ENCODE measurements at places on chromosomes 4 and X.

- DNase-seq = no peak
Observed at GRCh38 chr4:184655889-184656869, 6.6 kb downstream of the PRIMPOL start.

- DNase-seq = no peak
Observed at GRCh38 chrX:17859609-17860178, 1.4 kb downstream of the RAI2 start.

DNA sequence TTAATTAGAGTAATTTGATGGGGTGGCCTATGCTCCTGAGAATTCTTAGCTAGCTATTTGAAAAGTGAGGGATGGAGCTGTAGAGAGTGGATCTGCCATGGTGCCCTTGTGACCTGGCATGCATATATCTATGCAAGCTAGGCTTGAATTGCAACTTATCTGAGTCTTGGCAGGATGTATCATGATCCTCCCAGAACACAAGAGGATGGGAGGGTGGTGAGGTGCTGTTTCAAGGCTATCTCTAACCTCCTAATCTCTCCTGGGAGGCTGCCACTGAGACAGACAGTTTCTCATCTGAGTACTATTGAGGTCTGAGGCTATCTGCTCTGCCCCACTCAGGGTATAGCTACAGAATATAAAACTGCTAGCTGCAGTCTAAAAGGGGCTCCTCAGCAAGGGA, 56.6 kb downstream of the BRCC3 start:
- no peak for DNase-seq

DNA sequence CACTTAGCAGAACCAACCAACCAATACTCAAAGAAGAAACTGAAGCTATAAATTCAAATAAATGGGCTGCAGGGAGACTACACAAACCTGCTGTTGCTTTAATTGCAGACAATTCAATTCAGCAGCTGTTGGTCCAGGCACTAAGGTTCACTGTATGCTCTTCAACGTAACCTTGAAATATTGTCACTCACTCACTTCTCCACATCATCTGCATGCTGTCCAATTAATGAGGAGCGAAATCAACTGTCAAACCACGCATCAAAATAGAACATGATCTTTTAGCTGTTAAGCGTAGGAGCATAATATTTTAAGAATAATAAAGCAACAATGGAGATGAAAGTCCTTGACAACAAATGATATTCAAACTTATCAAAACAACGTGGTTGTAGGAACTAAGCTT, 17.0 kb downstream of the ENOX2 start:
- no peak for DNase-seq

GRCh38 chrX:69096963-69097362, 68.3 kb downstream of the PJA1 start:
- no peak for DNase-seq

GRCh38 chrX:108701633-108702032, 34.7 kb downstream of the IRS4 start:
- DNase-seq = no peak

- DNase-seq = no peak
Observed at GRCh38 chr4:69786547-69786946, 26.1 kb upstream of the SULT1B1 start.

GRCh38 chrX:49271341-49271740, 1.7 kb downstream of the PPP1R3F start:
- no peak for DNase-seq

GRCh38 chrX:78673246-78673645, 14.1 kb upstream of the RTL3 start:
- DNase-seq = no peak

DNA sequence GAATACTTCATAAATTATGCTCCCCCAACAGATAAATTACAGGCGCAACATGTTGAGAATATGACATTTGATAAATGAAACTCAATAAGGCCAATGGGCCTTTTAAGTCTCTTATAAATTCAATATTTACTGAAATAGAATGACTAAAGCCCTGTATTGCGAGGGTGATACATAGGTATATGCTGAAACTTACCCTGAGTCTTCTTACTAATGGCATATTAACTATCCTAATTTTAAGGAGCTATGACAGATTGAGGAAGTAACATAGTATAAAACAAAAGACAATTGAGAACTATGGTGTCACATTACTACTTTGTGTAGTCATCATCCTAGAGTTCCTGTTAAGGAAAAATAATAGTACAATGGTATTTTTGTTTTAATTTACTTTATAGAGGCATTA, 440.7 kb downstream of the IL15 start:
- no peak for DNase-seq

GRCh38 chr4:139957986-139958738, 195.8 kb downstream of the MAML3 start:
- no peak for DNase-seq

DNA sequence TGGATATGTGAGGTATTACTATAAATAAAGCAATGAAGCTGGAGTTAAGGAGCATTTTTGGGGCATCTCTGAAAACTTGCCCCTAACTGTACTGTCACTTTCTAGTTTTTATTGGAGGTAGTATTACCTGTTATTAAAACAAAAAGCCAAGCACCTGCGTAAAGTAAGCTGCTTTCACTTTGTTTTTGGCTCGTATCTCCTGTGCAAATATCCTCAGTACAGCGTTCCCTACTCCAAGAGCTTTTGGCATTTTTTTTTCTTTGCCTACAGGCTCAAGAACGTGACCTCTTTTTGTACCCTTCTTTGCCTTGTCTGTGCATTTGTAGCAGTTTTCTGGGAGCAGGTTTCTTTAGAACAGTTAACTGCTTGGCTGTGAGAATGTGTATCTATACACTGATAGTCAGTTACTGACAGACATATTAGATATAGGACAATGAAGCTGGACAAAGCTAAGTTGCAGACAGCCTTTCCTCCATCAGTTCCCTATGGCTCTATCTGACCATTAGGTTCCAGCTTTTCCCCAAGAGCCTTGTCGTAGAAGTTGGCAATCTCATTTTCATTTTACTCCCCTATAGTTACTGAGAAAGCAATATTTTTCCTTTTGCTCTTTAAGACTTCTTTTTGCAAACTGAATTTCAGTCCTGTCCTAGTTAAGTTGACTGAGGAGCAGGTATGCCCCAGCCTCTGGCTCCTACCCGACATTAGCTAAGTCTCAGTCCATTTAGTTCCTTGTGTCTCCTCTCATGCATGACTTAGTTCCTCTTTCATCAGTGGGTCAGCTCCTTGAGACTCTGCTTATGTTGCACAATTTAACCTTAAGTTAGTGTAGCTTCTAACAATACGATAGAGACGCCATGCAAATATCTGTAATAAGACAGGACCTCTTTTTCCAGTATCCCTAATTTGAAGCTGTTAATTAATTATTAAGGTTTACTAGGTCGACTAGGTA, 71.5 kb upstream of the HPRT1 start:
- peak; percentile 54 for DNase-seq

Measured in GM12864 (cell line).